ENCODE measurements at places on chromosomes 6 and 20.

DNA sequence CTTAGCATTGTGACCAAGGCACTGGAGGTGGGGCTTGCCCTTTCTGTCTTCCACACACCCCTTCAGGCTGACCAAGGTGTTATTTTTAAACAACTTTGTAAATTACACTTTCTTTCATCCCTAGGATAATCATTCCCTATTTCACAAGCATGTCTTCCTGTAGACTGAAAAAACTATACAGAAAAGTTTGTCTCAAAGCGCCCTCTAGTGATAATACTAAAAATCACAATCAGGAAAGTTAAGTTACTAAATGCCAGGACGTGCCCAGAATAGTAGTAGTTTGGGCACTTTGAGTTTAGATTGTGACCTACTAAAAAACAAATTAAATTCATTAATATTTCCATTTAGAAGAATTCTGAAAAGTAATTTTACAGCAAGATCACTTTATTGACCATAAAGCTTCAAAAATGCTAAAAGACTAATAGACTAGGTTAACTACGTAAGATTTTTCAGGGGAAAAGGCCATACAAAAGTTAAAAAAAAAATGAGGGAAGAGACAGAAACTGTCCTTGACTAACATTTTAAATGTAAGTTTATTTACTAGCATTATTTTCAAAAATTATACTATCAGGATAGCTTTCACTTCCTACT is 123.3 kb upstream of the DUSP22 start:
- DNase-seq = peak; percentile 81

DNA sequence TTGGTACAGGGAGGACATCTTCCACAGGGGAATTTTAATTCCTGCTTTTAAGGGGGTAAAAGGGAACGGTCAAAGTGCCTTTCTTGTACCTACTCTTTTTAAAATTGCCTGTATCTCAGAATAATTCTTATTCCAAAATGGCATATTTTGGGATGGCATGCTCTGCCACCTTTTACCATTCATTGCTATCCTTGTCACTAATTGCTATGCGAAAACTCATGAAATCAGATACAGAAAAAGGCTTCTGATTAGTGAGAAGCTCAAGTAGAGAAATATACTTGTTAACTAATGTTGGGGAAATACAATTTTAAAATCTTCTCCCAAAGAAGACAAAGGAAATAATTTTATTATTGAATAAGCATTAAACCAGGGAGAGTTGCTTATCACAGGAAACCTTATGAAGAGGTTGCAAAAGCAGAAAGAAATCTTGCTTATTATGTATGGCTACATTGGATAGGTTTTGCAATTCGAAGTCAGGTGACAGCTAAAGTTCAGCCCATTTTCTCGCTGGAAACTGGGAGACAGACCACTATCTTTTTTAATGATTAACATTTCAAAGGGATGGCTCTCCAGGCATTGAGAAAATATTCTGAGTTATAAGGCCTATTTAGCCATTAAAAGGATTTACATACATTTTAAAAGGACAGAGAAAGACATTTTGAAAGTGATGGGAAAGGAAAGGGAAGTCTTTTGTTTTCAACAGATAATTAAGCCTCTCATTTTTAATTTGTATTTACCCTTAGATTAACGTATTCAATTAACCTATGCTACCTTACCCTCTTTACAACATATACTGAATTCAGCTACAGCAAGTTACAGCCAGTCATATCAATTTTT is 110.3 kb upstream of the PRSS16 start:
- no peak for DNase-seq

DNA sequence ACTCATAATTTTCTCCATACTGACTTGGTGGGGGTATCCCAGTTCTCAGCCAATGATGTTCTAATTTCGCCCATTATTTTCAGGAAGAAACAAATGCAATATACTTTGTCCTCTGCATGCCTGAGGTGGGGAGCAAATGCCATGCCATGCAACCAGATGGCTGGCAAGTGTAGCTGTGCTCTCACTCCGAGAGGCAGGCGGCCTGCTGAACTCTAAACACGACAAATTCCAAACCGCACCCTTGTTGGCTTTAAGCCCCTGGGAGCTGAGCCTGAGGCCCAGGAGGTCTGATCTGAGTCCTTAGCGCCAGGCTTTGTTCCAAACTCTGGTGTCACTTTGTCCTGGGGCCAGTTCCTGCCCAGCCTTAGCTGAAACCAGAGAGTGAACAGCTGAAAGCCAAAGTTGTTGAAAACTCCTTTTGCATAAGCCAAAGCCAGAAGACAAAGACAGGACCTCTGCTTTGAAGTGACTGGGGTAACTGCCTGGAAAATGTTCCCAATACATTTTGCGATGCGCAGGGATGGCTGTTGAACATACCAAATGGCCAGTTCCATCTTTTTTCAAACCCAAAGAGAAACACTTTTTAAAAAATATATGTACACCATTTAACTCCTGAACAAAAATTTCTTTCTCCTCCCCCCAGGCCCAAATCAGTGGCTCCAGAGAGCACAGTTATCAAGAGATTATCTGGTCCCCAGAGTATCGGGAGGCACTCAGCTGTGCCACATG is 46.2 kb downstream of the TTI1 start:
- peak; percentile 82 for DNase-seq

DNA sequence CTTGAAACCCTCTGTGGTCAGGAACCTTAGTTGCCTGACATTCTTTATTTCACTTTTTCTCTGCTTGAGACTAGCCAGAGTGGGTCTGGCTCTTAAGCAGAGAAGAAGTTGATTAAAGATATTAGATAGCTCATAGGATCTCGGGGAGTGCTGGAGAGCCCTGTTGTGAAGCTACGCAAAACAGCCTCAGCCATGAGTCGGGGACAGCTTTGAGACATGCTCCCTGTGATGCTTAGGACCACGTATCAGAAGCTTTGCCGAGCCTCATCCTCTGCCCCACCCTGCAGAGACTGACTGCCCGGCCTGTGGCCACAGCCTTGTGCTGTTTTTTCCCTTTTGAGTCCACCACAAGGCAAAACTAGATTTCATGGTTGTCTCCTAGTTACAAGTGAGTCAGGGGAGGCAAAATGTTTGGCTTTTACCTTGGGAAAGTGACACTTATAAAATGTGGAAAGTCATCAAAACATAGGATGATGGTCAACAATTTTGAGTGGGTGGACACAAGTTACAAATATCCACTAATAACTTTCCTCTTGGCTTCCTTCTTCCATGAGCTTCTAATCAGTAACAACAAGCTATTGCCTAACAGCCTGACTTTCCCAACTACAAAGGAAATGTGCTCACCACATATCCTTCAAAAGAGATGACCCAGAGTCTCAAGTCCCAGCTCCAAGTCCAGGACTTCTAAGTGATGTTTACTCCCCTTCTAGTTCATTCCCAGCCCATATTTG is 108.4 kb downstream of the JAG1 start:
- peak; percentile 86 for DNase-seq

DNA sequence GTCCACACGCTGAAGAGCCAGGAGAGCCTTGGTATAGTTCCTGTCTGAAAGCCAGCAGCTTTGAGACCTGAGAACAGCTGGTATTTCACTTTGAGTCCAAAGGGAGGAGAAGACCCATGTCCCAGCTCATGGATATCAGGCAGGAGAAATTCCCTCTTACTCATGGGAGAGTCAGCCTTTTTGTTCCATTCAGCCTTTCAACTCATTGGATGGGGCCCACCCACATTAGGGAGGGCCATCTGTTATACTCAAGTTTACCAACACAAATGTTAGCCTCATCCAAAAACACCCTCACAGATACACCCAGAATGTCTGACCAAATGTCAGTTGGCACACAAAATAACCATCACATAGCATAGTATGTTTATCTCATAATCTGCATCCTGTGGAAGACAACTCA is 80.1 kb downstream of the GMDS start:
- no peak for DNase-seq

GRCh38 chr20:58403272-58403671 is 14.2 kb downstream of the VAPB start:
- DNase-seq = no peak

DNA sequence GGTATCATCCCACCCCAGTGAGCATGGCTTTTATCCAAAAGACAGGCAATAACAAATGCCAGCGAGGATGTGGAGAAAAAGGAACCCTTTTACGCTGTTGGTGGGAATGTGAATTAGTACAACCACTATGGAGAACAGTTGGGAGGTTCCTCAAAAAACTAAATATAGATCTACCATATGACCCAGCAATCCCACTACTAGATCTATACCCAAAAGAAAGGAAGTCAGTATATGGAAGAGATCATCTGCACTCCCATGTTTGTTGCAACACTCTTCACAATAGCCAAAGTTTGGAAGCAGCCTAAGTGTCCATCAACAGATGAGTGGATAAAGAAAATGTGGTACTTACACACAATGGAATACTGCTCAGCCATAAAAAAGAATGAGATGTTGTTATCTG is 5.9 kb upstream of the KIAA1755 start:
- no peak for DNase-seq

GRCh38 chr20:25259788-25260254 is 11.9 kb downstream of the PYGB start:
- no peak for DNase-seq

GRCh38 chr20:32506721-32507120 is 78.4 kb downstream of the NOL4L start:
- DNase-seq = no peak

DNA sequence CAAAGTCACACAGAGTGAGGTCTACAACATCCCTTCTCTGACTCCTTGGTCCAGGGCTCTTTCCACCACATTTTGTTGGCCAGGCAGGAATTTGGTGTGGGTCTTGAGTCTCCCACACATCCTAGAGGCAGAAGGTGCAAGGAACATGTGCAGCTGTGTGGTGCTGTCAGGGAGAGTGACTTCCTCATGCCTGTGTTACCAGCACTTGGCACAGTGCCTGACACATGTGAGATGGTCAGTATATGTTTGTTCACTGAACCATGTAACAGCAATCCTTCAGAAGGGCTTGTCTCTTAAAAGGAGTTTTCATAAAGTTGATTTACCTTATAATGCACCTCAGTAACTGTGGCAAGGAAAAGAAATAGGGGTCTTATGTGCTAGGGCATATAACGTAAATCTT is 168.5 kb downstream of the CDC5L start:
- no peak for DNase-seq

DNA sequence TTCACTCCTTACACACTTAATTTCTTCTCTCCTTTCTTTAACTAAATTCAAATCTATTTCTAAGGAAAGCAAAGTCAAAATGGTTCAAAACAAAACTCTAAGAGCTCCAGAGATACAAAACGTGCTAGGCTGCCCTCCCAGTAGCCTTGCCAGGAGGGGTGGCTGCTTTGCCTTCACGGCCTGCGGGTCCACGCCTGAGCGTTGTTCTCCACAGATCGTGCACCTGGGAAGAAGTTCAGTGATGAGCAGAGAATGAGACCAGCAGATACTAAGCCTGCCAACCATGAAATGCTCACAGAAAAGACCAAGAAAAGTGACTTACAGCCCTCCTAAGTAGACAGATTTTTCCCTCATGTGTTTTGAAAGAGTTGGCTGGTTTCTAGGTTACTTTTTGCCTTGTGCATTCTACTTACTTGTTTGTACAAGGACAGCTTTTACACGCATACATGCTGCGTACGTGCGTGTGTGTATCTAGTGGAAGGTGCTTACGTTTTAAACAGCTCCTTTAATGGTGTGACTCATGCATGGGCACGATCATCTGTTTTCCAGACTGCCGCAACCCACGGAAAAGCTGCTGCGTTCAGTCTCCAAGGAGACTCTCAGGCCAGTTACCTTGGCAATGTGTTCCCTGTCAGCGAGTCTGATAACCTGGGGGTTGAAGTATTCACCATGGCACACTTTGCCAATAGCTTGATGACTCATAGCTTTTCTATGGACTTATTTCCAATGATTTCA is 32.4 kb upstream of the PBOV1 start:
- DNase-seq = peak; percentile 14

DNA sequence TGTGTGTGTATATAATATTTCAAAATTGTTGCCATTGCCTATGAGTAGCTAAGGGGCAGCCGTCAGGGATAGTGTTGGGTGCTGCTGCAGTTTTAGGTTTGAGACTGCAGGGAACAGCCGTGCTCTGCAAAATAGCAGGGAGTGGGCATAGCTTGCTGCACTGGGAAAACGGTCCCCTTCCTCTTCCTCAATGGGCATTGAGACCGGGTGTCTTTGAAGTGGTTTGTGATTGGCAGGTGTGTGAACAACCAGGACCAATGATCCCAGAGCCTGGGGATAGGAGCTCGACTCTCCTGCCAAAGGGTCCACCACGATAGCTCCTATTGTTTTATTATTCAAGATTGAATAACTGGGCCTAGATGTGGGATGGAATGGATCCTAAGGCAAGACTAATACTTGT is 5.1 kb upstream of the EBF4 start:
- DNase-seq = no peak

DNA sequence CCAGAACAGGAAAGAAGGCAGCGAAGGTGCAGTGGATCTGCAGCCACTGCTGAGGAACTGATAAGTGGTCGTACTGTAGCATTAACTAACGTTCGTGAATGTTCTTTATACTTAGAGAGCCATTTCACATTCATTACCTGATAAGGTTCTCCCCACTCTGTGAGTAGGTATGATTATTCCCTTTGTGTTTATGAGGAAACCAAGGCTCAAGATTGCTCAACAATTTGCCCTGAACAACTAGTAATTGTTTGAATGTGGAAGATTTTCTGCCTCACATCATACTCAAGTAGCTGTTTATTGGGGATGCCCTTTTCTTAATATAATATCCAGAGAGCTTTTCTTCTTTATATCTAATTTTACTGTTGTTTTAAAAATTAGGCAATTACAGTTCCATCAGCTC is 24.9 kb upstream of the ELOVL5 start:
- DNase-seq = no peak

DNA sequence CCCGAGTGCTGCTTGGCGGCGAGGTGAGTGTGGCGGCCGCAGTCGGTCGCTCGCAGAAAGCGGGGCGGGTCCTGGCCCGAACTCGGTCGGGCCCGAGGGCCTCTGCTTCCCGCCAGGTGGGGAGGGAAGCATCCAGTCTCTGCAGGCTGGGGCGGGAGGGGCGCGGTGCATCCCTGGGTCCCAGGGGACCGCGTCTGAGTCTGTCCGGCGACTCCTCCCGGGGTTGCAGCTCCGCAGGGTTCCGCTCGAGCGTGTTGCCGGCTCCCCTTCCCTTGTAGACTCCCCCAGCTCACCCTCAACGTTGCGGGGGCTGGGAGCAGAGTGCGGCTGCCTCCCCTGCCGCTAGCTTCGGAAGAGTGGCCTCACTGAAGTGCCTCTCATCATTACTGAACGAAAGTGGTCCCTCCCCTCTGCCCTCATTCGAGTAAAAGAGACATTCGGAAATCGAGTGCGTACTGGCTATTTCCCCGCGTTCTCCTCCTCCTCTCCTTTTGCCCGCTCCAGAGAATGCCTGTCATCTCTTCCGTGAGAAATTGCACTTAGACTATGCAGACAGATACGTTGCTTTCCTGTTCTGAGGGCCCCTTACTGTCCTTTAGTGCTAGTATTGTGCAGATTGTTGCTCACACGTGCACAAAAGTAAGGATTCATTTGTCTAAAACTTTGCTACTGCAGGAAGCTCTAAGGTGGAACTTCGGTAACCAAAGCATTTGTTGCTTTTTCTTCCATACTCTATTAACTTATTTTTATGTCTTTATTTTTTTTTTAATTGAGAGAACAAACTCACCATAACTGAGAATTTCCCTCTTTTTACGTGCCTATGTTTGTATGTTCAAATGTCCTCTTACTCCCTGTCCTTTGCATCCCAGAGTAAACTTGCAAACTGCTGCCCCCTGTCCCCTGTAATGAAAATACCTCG is 751 bp downstream of the MAP3K4 start:
- DNase-seq = peak; percentile 86
